Cardiac septum (tissue), 1 donor: ENCODE measurements at places on chromosomes 7 and 10.

- no peak for DNase-seq
These were observed 18.0 kb upstream of the TBXAS1 start for GRCh38 chr7:139811066-139811465.

DNA sequence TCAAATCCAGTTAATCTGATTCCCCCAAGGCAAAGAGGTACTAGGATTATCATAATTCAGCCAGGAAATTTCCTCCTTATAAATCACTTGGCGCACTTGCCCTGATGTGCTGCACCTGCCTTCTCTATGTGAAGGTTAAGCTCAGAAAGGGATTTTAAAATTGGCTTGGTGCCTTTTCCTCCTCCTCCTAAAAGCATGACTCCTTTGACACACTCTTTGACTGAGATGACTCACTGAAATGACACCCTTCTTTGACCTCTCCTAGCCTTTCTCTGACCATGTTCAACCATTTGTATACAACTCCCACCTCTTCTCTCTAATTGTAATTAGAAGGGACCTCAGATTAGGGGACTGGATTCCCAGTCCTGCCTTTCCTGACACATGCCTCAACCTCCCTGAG lies 46.5 kb downstream of the ABLIM1 start:
- DNase-seq: no peak

DNA sequence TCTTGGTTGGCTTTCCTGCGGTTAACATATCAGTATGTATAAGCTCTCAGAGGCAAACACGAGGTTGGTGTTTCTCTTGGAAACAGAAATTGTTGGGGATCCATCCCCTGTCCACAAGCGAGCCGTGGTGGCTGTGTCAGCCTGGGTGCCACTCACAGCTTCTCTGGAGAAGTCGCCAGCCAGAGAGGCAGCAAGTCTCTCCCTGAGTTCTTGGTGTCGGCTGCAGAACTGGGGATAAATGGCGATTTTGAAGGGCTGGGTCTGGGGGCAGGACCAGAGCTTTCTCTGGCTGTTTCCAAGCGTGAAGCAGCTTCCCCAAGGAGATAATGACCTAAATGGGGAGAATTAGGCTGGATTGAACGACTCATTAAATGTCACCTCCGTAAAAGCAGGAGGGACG lies 335.3 kb downstream of the GLRX3 start:
- DNase-seq: peak; percentile 33

- DNase-seq: no peak
These were observed 325.7 kb downstream of the GATA3 start for GRCh38 chr10:8379906-8380832.

GRCh38 chr10:131453721-131454634 lies 142.5 kb upstream of the TCERG1L start:
- DNase-seq: peak; percentile 73

DNA sequence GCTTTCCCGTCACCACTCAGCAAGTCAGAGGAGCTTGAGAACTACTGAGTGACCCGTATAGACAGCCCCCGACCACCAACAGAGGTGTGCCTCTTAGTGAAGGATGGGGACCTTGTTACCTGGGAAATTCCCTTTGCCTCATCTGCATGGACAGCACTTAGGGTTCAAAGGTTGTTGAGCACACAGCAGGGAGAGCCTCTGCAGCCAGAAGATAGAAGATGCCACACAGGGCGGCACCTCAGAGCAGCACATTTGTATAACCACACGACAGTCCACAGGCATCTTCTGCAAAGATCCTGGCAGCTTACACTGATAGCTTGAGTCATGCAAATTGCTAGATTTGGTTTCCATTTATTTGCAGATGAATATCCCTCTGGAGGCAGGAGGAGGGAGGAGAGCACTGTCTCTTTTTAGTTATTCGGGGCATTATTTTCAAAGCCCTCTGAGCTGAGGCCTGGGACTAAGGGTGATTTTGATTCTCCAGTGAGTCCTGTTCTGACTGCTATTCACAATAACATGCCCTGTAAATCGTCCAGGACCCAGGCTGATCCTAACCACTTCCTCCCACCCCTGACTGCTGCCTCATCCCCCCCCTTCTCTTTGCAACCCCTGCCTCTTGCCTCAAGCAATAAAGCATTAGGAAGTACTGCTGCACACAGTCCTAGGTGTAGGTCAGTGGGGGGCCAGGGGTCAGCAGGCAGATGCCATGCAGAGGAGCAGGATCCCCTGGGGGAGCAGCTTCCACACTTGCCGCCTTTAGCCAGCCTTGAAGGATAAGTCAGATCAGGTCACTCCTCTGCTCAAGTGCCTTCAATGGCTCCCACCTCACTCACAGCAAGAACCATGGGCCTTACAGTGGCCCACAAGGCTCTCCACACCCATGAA lies 24.6 kb upstream of the INMT start:
- DNase-seq: no peak

GRCh38 chr10:71053169-71053895 lies 159.0 kb upstream of the UNC5B start:
- DNase-seq: no peak

- no peak for DNase-seq
These were observed 704.6 kb downstream of the CCSER2 start for GRCh38 chr10:85032981-85033380.

- DNase-seq: no peak
These were observed 6.2 kb downstream of the ATP6V0E2 start for GRCh38 chr7:149879766-149880637.

- DNase-seq: no peak
These were observed 18.4 kb upstream of the KLF6 start for GRCh38 chr10:3803295-3803926.

DNA sequence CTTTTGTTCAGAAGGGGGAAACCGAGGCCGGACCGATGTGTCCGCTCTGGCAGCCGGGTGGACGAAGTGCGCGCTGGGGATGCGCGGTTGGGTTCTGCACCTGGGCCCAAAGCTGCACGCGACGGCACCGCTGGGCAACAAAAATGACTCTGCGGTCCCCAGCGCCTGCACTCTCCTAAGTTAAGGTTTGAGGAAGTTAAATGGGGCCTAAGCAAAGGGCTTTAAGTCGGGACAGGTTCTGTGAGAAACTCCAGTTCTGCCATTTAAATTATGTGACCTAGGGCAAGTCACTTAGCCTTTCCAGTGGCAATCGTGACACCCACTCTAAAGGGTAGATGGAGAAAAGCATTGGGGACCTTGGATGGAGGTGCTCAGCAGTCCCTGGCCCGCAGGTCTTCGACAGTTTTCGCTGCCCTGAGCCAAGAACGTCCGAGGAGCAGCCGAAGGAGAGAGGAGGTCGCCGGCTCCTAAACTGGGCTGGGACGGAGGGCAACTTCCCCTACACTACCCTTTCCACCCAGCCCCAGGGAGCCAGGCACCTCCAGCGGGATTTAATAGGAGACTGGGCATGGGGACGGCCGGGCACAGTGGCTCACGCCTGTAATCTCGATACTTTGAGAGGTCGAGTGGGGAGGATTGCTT lies 534 bp upstream of the ACBD5 start:
- DNase-seq: no peak

DNA sequence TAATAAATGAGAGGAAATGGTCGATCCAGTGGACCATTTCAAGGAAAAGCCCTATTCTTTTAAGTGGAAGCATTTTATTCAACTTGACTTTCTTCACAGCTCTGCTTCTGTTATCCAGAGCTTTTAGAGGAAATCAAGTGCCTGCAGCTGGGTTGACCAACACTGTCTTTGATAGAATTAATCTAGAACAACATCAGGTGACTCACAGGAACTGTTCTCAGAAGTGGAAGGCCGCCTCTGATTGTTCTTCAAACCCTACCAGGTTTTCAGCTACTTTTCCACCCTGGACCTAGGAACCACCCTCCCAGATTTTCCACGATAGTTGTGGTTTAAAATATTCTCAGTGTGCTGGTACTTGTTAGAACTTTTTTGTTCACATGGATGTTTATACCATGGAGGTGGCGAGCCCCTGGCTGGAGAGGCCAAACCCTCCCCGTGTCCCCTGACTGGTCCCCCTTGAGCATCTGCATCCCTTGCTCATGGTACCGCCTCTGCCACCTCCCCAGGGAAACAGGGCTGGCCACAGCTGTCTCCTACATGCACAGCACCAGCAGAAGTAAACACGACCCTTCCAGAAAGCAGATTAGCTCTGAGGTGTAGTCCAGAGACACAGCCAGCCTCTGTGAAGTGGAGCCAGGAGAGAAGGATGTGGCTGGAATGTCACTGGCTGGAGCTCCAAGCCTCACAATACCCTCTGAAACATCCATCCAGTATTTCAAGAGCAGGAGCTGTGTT lies 293.3 kb downstream of the USP6NL start:
- no peak for DNase-seq

DNA sequence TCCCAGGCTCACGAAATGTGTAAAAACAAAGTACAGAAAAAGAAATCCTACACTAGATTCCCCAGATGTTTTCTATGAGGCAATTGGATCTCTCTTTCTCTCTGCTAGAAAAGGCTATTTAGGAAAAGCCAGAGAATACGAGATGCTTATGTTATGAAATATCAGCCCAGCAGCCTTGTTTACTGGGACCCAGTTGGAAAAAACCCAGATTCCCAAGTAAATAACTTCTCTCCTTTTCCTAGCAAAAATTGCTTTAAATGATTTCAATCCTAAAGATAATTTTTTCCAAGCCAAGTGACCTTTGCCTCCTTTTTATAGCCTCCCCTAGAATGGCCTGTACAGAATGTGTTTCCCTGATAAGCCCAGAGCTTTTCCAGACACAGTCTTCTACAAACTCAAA lies 199.3 kb downstream of the PLXNA4 start:
- no peak for DNase-seq

- no peak for DNase-seq
These were observed 873.9 kb upstream of the MBL2 start for GRCh38 chr10:53646525-53646924.

- no peak for DNase-seq
These were observed 116.8 kb downstream of the HIPK2 start for GRCh38 chr7:139661043-139661440.

GRCh38 chr7:603152-603951 lies 83.7 kb upstream of the PDGFA start:
- no peak for DNase-seq

GRCh38 chr7:7882888-7883287 lies 85.7 kb upstream of the GLCCI1 start:
- no peak for DNase-seq
